ENCODE measurements at places on chromosomes 12 and 14.
A peak's percentile ranks its signal among the peaks of the same experiment; 100 is the strongest.

GRCh38 chr12:120640861-120641833 lies 721 bp downstream of the CABP1 start:
- peak; percentile 72 for DNase-seq

DNA sequence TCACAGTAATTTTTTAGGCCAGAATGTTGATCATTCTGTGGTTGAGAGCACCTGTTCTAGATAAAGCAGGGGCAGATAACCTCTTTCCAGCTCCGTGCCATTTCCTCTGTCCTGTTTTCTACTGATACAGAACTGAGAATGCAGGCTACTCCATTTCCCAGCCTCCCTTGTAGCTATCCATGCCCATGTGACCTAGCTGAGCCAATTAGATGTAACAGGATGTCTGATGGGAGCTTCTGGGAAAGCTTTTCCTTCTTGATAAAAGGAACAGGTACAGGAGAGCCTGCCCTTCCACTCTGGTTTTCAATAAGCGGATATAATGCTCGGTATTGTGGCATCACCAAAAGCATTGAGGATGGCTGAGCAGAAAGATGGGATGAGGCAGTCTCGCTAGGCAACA lies 54.2 kb downstream of the LRRC74A start:
- DNase-seq = no peak

DNA sequence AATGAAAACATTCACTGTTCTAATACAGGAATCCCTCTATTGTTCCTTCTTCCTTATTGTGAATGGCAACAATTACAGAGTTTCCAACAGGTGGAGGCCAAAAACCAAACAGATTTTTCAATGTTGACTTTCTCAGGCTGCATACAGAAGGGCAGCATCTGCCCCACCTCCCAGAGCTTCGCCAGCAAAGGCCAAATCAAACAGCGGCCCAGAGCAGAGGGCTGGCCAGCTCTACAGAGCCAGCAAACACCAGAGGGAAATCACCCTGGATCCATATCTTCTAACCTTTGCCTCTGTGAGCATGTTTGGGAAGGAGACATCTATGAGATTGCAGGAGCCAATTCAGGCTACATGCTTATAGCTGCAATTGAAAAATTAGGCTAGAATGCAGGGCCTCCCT lies 4.4 kb upstream of the CRACR2A start:
- no peak for DNase-seq

DNA sequence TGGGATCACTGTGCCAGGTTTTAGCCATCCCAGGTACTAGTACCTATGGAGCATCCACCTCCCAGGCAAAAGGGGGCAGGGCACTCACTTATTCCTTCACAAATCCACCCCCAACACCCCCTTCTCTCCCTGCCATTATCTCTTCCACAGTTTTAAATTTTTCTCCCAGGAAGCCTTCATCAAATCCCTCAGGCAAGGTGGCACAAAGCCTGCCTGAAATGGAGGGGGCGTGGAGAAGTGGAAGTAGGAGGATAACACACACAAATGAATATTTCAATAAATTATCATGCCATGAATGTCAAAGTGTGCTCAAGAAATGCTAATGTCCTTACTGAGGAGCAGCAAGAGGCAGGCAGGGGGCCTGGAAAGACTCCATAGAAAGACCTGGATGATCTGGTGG lies 4.7 kb upstream of the CHST11 start:
- DNase-seq = no peak

GRCh38 chr14:70567791-70568190 lies 32.7 kb downstream of the MED6 start:
- no peak for DNase-seq

GRCh38 chr14:95252219-95252618 lies 67.5 kb downstream of the CLMN start:
- DNase-seq = no peak

GRCh38 chr12:38056701-38057689 lies 259.6 kb upstream of the ALG10B start:
- DNase-seq = no peak

GRCh38 chr12:20125276-20125798 lies 243.0 kb upstream of the PDE3A start:
- no peak for DNase-seq

GRCh38 chr12:42144158-42144407 lies 591 bp downstream of the GXYLT1 start:
- DNase-seq = no peak

DNA sequence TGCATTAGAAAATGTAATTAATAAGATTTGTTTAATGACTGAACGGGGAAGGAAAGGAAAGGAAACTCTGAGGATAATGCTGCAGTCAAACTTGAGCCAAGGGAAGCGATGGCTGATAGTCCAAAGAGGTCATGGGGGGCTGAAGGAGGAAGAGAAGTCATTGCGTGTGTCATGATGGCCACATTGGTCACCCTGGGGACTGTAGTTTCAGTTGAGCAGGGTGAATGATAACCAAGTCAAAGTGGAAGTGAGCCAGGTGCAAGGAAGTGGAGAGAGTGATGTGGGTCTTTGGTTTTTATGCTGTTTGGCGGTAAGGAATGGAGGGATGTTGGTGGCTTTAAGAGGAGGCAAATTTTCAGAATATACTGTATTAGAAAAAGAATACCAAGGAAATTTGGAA lies 21.6 kb downstream of the C12orf75 start:
- DNase-seq = no peak

GRCh38 chr14:69650948-69651369 lies 39.6 kb downstream of the SUSD6 start:
- no peak for DNase-seq

DNA sequence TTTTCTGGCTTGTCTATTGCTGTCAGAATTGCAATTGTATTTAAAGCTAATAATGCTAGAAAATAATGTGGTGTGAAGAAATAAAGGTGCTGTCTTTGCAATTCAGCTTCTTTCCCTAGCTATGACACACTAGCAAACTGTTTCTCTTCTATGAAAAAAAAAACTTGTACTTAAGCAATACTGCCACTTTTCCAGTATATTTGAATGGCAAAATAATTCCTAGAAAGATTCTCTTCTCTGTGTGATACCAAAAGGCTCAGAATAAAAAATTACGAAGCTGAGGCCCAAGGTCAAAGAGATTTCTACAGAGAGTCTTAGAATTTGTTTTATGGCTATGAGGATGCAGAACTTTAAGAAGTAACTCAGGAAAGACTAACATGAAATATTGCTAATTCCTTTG lies 235.5 kb downstream of the ADAMTS20 start:
- no peak for DNase-seq

DNA sequence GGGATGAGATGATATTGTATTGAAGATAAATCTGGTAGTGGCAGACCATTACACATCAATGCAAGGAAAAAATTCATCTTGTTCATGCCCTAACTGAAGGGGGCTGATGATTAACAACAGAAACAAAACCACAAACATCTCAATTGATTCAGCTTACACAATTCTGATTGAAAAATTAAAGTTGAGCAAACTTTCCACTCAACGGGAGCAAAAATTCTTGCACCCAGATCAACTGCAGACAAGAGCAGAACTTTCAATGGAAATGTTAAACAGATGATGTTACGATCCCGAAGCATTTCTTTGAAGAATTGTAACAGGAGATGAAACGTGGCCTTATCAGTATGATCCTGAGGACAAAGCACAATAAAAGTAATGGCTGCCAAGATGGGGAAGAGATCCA lies 172.4 kb upstream of the SOX5 start:
- DNase-seq = no peak

- DNase-seq = no peak
Observed at GRCh38 chr14:67497716-67498115, 9.2 kb upstream of the TMEM229B start.

- no peak for DNase-seq
Observed at GRCh38 chr12:53381731-53382630, 2.0 kb downstream of the SP1 start.

GRCh38 chr14:55157080-55157479 lies 28.0 kb downstream of the LGALS3 start:
- DNase-seq = no peak
